ENCODE measurements at places on chromosomes 16 and 17.

DNA sequence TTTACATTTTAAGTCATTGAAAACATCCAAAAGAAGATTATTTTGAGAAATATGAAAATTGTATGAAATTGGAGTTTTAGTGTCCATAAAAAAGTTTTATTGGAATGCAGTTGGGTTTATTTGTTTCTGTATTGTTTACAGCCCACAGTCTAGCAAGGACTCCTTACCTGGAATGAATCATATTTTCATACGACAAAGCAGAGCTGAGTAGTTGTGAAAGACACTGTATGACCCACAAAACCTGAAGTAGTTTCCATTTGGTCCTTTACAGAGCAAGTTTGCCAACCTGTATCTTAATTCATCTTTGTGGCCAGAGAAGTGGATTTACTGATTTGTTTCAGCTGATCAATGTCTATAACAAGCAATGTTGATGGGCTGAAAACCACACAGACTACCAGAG is 10.3 kb downstream of the CCL18 start:
- DNase-seq = no peak

- no peak for DNase-seq
Measured at GRCh38 chr17:9195961-9196670, 174.8 kb downstream of the NTN1 start.

GRCh38 chr17:38579934-38580333 is 25.8 kb downstream of the SRCIN1 start:
- DNase-seq = no peak

DNA sequence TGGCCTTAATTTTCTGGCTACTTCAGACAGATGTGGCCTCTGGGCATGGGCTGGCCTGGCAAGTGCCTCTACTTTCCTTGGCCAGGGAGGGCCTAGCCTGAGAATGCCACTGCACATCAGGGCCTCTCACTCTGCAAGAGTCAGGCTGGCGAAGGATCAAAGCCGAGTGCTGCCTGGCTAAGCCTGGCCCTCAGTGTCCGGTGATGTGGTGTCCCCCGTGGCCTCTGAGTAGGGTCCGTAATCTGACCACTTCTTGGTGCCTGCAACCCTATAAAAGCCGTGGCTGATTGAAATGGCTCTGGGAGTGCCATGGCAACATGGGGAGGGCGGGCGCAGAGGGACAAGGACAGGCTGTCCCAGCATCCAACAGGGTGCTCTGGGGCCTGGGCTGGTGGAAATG is 30.2 kb downstream of the TBX4 start:
- DNase-seq = no peak

GRCh38 chr16:59432896-59433295 is 698.8 kb upstream of the GOT2 start:
- no peak for DNase-seq

GRCh38 chr17:41864836-41865595 is at the start of gene KLHL11:
TSS of gene KLHL11 (minus strand) at chr17:41865423. CDS start at chr17:41865370, 53 bp downstream.
- peak; percentile 75 for DNase-seq

DNA sequence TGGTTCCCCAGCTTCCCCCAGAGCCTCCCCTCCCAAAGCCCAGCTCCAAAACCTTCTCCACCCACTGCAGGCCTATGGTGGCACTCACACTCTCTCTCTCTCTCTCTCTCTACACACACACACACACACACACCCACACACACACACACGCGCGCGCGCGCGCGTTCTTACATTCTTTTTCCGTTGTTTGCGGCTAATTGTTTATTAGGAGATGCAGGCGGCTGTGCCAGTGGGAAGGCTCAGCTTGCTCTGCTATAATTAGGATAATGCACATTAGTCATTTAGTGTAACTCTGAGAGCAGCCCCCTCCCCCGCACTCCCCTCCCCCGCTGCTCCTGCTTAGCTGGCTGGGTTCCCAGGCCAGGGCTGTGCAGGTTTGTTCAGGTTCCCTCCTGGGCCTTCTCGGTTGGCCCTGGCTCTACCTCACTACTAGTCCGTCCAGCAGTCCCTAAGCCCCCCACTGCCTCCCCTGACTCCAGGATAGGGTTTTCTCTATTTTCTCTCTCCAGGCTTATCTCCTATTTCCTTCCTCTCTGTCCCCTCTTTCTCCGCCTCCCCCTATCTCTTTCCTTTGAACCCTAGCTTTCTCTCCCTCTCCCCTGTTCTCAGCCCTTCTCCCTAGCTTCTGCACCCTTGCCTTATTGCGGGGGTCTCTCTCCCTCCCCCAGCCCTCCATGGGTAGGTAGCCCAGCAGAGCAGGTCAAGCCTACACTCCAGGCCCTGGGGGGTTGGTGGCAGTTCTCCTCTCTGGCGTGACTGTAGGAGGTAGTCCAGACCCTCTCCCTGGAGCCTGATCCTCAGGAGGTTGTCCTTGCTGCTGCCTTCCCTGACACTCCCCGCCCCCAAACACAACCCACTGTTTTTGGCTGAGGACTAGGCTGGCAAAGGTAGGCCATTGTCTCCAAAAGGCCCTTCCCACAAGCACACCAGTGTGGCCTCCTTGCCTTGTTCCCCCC is 34.0 kb downstream of the TMEM132E start:
- no peak for DNase-seq

GRCh38 chr16:89722392-89723278 is 1.3 kb downstream of the ZNF276 start:
- peak; percentile 28 for DNase-seq

DNA sequence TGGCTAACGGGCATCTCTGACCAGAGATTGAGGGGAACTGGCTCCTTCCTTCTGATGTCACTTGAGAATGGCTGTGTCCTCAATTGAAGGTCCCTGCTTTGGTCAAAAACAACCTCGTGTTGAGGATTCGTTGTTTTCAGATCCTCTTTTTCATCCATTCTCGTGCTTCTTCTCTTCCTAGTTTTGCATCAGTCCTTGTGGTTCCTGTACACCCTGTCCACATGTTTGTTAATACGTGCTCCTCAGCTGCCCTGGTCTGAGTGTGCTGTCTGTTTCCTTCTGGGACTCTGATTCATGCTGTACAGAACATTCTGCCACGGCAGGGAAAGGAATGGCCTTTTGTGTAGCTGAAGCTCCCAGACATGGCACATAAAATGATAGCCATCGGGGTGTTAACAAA is 863.2 kb upstream of the GOT2 start:
- DNase-seq = no peak

- no peak for DNase-seq
Measured at GRCh38 chr16:935684-936083, 35.1 kb downstream of the LMF1 start.

DNA sequence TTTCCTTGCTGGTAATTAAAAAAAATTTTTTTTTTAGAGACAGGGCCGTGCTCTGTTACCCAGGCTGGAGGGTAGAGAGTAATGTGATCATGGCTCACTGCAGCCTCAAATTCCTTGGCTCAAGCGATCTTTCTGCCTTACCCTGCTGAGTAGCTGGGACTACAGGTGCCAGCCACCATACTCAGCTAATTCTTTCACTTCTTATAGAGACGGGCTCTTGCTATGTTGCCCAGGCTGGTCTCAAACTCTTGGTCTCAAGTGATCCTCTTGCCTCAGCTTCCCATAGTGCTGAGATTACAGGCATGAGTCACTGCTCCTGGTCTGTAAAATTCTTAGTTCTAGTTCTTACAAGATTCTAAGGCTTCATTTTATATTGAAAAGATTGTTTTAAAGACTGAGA is 11.1 kb downstream of the SMIM36 start:
- DNase-seq = no peak

GRCh38 chr16:68359398-68360191 is 48.8 kb downstream of the PRMT7 start:
- no peak for DNase-seq

DNA sequence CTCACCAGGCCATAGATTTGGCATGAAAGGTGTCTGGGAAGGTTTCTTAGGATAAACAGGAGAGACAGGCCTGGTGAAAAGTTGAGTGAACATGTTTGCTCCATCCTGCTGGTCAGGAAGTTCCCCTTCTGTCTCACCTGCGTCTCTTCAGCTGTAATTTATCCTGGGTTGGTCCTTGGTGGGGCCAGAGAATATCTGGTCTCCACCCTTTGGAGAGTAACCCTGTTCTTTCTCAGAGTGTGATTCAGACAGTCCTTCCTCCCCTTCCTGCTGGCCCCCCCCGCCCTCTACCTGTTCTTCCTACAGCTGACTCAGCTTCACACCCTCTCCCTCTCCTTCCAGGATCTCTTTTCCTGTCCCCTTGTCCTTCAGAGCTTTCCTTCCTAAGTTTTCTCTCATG is 17.1 kb downstream of the MINK1 start:
- no peak for DNase-seq

- no peak for DNase-seq
Measured at GRCh38 chr17:33024688-33025486, 33.2 kb downstream of the SPACA3 start.

- no peak for DNase-seq
Measured at GRCh38 chr16:17224879-17225281, 245.9 kb downstream of the XYLT1 start.

DNA sequence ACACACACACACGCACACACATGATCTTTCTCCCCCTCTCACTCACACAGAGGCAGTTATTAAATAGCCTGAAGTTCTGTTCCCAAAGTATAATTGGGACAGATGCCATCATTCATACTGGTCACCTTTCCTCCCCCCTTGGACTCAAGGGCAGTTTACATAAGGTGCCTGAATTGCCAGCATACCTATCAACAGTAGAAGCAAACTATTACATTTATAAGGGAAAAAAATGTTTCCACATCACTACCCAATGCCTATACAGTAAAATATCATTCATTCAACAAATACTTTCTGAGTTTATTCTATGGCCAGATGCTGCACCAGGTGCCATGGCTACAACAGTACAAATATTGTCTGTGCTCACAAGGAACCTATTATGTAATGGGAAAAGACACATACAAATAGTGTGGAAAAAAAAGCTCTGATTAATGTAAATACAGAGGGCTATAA is 6.3 kb downstream of the CNTD1 start:
- DNase-seq = no peak

GRCh38 chr17:2688351-2689342 is 22.9 kb downstream of the CLUH start:
- no peak for DNase-seq

DNA sequence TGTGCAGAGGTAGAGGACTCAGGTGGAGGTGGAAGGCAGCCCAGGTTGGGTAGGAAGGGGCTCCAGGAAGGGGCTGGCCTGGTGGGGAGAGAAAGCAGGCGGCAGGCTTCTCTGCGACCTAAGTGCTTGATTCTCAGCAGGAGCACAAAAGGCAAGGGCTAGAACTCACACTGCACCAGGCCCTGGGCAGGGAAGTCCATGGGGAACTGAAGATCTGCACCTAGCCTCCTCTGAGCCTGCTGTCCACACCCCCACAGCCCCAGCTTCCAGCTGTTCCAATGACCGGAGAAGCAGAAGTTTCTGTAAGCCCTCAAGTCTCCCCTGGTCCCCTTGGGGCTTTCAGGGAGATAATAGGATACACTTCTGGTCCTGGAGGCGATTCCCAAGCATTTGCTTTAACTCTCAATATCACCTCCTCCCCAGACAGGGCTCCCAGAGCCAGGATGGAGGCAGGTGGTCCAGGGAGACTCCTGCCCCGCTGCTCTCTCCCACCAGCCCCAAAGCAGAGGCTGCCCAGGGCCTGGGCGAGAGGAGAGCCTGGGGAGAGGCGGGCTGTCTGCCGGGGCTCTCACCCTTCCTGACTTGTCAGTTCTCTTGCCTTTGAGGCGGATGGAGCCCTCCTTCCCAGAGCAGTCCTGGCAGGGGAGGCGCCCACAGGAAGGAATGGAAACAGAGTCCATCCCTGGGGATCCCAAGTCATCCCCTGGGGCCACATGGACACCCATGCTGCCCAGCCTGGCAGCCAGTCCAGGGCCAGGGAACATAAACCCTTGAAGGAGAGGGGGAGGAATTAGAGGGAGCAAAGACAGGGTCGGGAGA is 126.0 kb downstream of the RBFOX3 start:
- DNase-seq = no peak

DNA sequence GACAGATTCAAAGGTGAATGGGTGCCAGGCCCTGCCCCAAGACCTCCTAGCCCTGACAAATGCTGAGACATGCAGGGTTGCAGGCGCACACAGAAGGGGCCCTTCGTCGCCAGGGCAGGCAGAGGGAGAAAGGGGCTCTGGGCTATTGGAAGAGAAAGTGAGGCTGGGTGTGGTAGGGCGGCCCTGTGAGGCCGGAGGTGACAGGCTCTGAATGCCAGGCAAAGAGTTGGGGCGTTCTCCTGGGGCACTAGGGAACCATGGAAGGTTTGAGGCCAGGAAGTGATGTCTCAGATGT is 26.4 kb upstream of the NXPH3 start:
- no peak for DNase-seq

DNA sequence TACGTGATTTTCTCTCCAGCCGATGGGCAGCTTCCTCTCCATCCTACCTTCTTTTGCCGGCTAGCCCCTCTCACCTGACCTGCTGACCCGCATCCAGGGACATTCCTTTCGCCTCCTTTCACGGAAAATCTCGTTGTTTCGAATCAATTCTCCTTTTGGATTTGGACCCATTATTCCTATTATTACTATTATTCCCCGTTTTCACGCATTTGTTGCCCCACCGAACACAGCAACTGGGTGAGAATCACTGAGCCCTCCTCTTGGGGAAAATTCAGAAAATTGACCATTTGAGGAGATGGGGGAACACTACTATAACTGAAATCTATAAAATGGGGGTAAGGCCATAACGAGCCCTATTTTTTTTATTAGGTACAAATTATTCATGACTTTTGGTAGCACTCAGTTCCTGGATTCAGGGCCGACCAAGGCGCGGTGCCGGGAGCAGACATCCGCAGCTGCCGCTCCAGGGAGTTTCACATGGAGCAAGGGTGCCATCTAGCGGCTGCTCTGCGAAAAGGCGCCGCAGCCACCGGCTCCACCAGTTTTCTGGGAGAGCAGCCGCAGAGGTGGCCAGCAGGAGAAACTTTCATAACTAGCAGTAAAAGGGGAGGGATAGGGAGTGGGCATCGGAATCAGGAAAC is 3.3 kb upstream of the HOXB8 start:
- DNase-seq = peak; percentile 65

DNA sequence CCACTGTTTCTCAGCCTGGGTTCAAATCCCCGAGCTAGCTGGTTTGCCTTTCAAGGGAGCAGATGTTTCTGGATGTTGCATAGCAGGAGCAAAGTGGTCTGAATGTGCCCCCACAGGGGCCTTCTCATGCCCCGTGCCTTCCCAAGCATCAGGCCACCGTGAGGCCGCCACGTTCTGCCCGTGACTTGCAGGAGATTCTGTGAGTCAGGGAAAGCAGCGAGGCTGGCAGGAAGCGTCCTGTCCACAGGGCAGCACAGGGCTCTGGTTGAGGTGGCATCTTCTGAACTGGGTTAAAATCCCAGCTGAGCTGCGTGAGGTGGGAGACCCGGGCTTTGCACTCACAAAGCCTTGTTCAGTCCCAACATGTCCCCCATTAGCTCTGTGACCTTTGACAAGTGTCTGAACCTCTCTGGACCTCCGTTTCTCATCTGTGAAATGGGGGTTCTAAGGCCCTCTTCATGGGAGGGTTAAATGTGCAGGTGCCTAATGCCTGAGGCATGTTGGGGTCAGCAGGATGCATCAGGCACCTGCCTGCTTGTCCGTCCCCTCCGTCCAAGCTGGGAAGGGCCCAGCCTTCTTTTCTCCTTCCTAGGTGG is 94.8 kb upstream of the PLCG2 start:
- DNase-seq = no peak

GRCh38 chr16:89619840-89620239 is 6.4 kb downstream of the DPEP1 start:
- DNase-seq = no peak

- no peak for DNase-seq
Measured at GRCh38 chr17:20896153-20896649, 146.6 kb downstream of the USP22 start.

- DNase-seq = no peak
Measured at GRCh38 chr17:79331492-79331891, 256.9 kb downstream of the ENGASE start.

GRCh38 chr16:2881783-2882649 is 999 bp upstream of the FLYWCH2 start:
- DNase-seq = no peak

All from stimulated activated CD8-positive, alpha-beta memory T cell treated with anti-CD3 and anti-CD28 coated beads, Interleukin-7, amount 100 ng/mL, for 1 hour (primary cell).